Renal cortex interstitium (tissue), 15 donors: ENCODE measurements at places on chromosomes 1 and 21. TPM values are rescaled to one million over a fixed set of nuclear protein-coding genes. Genes with fewer than 3 reads are reported as not detected.

- no peak for DNase-seq
Observed at GRCh38 chr1:236108027-236108648, 34.2 kb upstream of the GPR137B start.

GRCh38 chr1:65253800-65254319 lies 55.5 kb upstream of the DNAJC6 start:
- DNase-seq = no peak

DNA sequence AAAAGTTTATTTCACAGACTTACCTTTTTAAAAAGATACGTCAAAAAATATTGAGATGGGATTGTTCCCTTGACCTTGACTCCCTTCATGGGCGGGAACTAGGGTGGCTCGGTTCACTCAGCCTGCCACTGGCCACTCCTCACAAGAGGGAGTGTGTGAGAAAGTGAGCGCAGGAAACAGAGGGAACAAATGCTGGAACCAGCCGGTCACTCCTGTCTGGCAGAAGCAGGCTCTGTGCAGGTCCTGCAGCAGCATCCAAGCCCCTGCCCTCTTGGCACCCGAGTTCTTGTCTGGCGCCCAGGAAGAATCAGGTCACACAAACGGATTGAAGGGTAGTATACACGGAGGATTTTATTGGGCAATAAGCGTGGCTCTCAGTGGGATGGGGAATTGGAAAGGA lies 58.9 kb downstream of the ZNF648 start:
- no peak for DNase-seq

The LCE3E gene
- not detected for polyA plus RNA-seq

The PRAMEF4 gene
- not detected for polyA plus RNA-seq
